ENCODE measurements at places on chromosomes 3 and 15. TPM values are rescaled to one million over a fixed set of nuclear protein-coding genes. Genes with fewer than 3 reads are reported as not detected.

Gene DET1
- total RNA-seq: 7.6 TPM

Gene MYZAP
- total RNA-seq: 1.3 TPM

Gene KBTBD13
- not detected for total RNA-seq

Gene RLBP1
- total RNA-seq: not detected

Gene PRR20G
- not detected for total RNA-seq

Data from MCF 10A (cell line).